ENCODE measurements at places on chromosomes 5 and 9.

DNA sequence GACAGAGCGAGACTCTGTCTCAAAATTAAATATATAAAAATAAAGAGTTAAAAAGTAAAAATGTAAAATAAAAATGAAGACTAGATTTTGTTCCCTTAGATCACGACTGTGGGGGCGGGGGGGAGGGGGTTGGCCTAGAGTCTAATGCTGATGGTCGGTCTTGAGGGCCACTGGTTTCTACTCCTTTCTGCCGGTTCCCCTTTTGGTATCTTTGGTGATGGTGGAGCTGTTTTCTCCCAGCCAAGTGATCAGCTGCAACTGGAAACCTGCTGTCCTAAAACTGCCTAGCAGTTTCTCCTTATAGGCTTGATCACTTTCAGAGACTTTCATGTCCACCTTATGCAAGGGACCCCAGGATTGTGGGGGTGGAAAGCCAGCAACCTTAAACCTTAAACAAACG is 1.1 kb downstream of the SRD5A1 start:
- DNase-seq: peak; percentile 34

- DNase-seq: no peak
Measured at GRCh38 chr9:136516191-136516654, 29.6 kb downstream of the NOTCH1 start.

DNA sequence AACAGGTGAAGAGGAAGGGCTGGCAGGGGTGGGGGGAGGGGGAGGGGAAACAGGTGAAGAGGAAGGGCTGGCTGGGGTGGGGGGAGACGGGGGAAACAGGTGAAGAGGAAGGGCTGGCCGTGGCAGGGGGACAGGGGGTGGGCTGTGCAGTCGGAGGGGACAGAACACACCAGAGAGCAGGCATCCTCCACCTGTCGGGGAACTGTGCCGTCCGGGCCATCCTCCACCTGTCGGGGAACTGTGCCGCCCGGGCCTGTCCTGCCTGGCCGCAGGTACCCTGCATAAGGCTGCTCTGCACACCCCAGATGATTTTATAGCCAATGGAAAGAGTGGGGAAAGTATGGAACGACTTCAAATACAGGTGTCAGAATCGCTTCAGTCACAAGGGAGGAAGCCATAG is 32.5 kb upstream of the PPP1R26 start:
- no peak for DNase-seq

DNA sequence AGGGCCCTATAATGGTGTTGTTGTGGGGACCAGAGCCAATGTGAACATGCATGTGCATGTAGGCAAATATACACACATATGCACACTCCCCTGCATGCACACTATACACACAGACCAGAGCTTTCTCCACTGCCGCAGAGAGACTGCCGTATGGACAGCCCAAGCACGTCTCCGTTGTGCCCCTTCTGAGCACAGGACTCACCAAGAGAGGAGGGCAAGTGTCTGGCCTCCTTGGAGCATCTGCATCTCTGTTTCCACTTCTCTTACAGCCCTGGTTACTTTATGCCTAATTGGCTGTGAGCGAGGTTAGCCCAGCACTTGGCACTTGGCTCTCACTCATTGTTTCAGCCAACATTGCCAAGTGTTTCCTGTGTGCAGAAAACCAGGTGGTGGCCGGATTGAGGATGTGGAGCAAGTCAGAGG is 30.4 kb downstream of the CSF2 start:
- DNase-seq: no peak

GRCh38 chr5:178587763-178588611 is 2.2 kb downstream of the COL23A1 start:
- no peak for DNase-seq

DNA sequence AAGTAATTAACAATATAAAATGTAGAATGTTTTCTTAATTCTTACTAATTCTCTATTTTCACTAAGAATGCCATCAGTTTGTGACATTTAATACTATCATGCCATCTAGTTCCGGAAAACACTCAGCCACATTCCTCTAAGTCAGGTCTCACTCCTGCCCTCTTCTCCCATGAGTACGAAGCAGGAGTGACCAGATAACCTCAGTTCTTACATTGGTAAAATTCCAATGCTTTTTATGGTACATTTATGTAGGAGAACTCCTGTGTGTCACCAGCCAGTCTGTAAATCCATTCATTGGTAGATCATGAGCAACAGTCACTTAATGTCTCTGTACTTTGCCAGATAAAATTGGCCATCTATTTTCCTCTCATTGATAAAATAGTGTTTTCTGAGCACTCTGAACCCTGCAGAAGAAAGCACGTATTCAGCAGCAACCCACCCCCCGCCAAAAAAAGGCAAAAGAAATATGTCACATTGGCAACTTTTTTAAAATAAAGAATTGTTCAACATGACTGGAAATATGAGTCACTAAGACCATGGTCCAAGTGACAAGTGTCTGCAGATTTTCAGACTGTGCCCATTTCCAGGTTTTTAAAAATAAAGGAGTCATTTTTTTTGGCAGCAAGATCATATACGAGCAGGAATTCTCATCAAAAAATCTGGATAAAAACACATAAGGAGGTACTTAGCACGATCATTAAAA is 11.8 kb downstream of the GLIS3 start:
- DNase-seq: no peak

DNA sequence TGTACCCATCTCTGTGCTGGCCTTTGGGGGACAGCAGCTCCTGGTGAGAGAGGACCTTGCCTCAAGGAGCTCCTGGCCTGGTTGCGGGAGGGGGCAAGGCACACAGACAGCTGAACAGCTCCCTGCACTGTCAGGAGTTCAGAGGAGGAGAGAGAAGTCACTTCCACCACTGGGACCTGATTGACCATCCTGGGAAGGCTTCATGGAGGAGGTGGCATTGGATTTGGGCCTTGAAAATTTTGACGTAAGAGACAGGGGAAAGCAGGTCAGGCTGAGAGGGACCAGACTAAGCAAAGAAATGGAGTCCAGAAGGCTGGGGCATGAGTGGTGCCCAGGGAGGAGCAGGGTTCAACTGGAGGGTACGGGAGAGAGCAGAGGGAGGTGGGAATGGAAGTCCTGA is 20.3 kb upstream of the DAB2IP start:
- DNase-seq: no peak

- DNase-seq: no peak
Measured at GRCh38 chr5:80296121-80296520, 23.7 kb upstream of the SPZ1 start.

- no peak for DNase-seq
Measured at GRCh38 chr9:34579808-34580163, 9.7 kb downstream of the CNTFR start.

DNA sequence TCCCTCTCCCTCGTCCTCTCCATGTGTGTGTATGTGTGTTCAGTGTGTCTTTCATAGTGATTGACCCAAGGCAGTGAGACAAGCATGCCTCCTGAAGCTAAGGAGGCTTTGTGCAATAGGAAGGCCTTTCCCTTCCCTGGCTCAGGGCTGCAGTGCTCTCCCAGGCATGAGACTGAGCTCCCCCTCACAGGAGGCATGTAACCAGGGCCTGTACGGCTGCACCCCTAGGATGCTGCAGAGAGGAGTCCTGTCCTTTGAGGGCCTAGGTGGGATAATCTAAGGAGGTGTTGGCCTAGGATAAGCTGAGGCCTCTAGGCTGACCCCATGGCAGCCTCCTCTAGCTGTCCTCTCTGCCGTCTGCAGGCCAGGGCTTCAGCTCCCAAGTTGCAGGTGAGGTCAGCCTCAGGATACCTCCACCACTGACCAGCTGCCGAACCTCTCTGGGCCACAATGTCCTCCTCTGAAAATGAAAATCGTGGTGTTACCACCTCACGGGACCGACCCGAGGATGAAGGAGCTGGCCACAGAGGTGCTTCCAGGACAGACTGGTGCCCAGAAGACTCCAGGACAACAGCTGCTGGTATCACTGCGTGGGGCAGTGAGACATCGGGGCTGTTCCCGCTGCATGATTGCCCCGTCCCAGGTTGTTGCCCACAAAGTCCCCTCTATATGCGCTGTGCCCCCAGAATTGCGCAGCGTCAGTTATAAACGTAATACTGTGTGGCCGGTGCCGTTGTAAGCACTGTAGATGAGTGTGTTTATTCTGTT is 129.6 kb downstream of the BARX1 start:
- DNase-seq: no peak

- DNase-seq: no peak
Measured at GRCh38 chr9:86563936-86564335, 209.7 kb upstream of the TUT7 start.

GRCh38 chr5:61964201-61964600 is 341.8 kb upstream of the KIF2A start:
- no peak for DNase-seq

- DNase-seq: no peak
Measured at GRCh38 chr5:75335952-75336614, 937 bp upstream of the HMGCR start.

DNA sequence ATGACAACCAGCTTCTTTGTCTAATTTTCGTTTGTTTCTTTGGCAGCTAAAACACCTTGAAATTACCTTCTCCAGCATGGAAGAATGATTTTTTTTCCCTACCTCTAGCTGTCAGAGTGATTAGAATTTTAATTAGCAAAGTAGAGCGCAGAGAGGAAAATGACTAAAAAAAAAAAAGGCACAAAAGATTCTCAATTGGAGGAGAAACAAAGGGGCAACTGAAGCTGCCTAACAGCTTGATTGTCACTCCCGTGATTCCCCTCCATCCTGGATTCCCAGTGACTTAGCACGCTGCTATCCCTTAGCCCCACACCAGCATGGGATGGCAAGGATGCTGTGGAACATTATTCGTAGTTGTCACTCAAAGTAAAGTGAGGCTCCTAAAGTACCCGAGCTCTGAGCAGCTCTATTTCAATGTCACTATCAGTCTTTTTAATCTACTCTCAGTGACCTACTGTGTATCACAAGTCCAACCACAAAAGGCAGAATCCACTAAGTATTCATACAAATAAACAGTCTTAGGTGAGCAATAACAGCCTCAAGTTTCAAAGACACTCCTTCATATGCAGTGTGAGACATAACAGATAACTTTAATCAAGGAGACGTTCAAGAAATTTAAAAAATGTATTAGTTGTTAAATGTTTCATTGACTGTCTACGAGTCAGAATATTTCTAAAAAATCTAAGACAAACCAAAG is 710.0 kb upstream of the GRAMD2B start:
- DNase-seq: no peak

DNA sequence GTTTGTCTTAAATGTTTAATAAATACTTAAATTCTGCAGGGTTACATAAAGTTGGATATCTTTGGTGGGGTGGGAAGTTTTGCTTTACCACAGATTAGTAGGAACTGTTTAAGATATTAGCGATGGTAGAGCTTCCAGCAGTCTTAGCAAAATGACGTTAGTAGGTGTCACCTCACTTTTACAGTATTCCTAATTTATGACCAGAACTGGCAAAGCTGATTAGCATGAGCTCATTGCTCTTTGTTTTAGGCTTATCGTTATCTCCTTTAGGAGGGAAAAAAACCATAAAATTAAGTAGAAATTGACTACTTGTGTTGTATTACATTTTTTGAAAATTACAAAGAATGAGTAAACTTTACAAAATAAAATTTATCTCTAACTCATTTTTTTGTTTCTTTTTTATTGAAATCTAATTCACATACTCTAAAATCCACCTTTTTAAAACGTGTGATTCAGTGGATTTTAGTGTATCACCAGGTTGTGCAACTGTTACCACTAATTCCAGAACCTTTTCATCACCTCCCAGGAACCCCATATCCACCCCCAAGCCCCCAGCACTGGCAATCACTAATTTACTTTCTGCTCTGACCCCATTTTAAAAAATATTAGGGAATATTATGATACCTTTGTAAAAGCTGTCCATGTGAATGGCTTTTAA is 129.5 kb downstream of the TRIO start:
- DNase-seq: no peak

GRCh38 chr5:34977934-34978613 is 48.7 kb downstream of the DNAJC21 start:
- no peak for DNase-seq

DNA sequence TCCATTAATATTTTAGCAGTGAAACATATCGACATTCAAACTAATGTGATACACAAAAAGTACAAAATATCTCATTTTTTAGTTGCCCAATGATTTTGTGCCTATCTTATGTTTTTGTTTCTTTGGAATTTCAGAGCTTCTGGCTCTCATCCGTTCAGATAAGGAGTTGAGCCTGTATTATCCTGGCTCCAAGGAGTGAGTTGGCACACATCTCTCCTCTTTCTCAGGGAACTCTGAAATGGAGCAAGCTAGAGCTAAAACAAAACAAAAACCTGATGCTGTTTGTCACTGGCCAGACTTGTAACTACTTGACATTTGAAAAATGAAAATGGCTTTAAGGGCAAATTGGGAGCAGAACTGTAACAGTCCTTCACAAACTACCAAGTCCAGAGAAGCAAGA is 131.3 kb upstream of the SLC28A3 start:
- DNase-seq: no peak

Data from B cell (primary cell).